T follicular helper cell (primary cell): ENCODE measurements at places on chromosomes 16 and 17.

GRCh38 chr16:8660841-8661301 lies 13.5 kb upstream of the ABAT start:
- DNase-seq: peak; percentile 44

GRCh38 chr17:31158746-31159377 lies 64.1 kb downstream of the NF1 start:
- DNase-seq: no peak

GRCh38 chr17:4272213-4272971 lies 8.6 kb upstream of the ANKFY1 start:
- no peak for DNase-seq

GRCh38 chr17:81080019-81080418 lies 45.1 kb downstream of the BAIAP2 start:
- no peak for DNase-seq

DNA sequence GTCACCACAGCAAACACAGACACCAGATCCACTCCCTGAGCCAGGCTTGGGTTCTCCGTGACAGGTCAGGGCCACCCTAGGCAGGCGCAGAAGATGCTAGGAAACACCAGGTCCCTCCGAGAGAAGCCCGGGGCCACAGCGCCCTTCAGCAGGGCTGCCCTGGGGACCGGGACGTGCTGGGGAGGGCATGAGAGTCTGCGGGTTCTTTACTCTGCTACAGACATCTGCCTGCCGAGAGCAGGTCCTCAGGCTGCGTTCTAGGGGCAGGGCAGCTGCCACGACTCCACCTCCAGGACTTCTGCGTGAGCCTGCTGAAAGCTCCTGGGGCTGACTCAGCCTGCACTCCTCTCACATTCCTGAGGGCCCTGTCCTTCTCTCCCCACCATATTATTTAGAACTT lies 11.4 kb downstream of the MYLK3 start:
- DNase-seq: no peak

- DNase-seq: no peak
Observed at GRCh38 chr16:81477697-81478693, 33.4 kb downstream of the CMIP start.

GRCh38 chr17:75487351-75488070 lies 27.8 kb downstream of the CASKIN2 start:
- DNase-seq: no peak

DNA sequence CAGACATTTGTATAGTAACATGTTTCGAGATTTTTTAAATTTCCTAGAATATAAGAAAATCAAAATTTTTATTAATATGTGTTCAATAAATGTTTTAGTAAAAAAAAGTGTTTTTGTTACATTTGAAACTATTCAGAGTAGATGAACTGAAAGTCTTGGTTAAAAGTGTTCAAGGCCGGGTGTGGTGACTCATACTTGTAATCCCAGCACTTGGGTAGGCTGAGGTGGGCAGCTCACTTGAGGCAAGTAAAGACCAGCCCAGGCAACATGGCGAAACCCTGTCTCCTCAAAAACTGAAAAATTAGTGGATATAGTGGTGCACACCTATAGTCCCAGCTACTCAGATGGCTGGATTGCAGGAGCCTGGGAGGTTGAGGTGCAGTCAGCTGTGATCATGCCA lies 16.8 kb upstream of the PHKG2 start:
- no peak for DNase-seq

- no peak for DNase-seq
Observed at GRCh38 chr17:80992077-80992947, 671 bp downstream of the CHMP6 start.

DNA sequence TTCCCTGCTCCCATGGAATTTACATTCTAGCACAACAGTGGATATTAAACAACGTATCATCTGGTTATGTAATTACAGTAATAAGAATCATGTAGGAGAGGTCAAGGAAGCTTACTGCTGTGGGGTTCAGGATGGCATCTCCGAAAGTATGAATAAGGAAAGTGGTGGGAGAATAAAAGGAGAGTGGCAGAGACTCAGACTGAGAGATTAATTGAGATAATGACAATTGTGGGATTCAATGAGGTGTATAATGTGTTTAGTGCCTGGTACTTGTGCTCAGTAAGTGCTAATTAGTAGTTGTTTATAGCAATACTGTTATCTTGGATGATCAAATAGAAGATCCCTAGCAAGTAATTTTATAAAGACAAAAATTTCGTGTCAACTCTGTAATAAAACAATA lies 45.3 kb downstream of the NF1 start:
- no peak for DNase-seq
